ENCODE measurements at places on chromosomes 12 and 14.
A peak's percentile ranks its signal among the peaks of the same experiment; 100 is the strongest.

GRCh38 chr14:51805541-51805940 is 54.9 kb upstream of the GNG2 start:
- DNase-seq, result no peak

GRCh38 chr12:64714551-64714968 is 44.6 kb downstream of the GNS start:
- DNase-seq, result no peak

- DNase-seq, result no peak
Observed at GRCh38 chr14:85195872-85196477, 334.0 kb upstream of the FLRT2 start.

- DNase-seq, result no peak
Observed at GRCh38 chr14:81834308-81834707, 300.7 kb upstream of the SEL1L start.

DNA sequence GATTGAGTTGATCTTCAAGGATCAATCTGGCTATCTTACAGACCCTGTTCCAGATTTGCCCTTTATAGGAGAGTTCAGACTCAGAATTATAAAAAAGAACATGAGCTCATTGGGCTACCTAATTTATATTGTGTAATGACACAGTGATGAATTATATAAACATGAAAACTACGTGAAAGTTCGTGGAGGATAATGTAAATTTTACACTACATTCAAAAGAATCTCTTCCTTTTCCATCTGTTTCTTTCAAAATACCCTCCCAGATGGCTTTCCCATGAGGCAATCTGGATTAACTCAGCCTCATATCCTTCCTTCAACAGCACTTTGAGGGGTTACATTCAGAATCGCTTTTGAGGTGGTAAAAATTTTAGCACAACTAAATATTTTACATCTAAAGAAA is 129.3 kb downstream of the HMGA2 start:
- DNase-seq, result no peak

GRCh38 chr12:94614288-94614721 is 36.1 kb downstream of the TMCC3 start:
- DNase-seq, result no peak

DNA sequence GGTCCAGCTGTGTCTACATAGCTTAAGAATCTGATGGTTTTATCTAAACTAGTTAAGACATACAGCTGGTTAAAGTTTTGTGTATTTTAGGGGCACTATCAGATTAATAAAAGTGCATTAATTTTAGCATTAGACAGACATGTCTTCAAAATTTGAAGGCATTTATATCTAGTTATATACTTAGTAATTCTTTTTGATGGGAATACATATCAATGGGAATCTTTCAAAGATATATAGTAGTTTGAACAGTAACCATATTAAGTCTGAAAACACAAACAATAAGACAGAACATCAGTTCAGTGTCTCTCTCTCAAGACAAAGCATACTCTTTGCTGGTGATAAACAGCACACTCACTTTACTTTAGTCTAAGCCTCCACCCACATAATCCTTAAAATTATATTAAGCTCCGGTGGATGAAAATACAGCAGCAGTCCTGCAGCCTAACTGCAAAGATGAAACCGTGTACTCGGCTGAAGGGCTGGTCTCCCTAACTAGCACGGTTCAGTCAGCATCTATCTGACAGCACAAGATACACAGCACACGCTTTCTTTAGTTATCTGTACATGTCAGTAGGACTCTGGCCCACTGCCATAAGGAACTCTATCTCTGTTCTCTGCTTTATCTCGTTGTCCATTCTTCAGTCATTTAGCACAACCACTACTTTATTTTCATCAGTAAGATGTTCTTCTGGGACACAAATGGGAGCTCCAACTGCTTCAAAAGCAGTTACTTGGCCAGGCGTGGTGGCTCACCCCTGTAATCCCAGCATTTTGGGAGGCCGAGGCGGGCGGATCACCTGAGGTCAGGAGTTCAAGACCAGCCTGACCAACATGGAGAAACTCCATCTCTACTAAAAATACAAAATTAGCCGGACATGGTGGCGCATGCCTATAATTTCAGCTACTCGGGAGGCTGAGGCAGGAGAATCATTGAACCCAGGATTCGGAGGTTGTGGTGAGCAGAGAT is 80.5 kb downstream of the MED13L start:
- DNase-seq, result no peak

GRCh38 chr14:57161583-57162234 is 107.0 kb downstream of the EXOC5 start:
- no peak for DNase-seq

DNA sequence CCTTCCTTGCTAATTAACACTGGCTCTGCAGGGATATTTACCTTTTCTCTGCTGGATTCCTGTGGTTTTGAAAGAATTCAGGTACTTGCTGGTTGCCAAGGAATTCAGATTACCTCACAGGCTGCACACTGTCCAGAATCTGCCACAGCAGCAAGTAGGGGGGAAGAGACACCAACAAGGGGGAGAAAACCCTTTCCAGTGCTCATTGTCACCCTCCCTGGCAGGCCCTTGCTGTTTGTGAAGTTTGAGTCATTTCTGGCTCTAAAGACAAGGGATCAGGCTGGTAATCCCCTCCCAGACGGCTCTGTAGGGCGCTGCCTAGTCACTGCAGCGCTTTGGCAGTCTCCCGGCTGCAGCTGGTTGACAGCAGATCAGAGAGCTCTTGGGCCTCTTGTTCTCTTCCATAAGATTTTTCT is 50.8 kb downstream of the TTLL5 start:
- DNase-seq, result no peak

DNA sequence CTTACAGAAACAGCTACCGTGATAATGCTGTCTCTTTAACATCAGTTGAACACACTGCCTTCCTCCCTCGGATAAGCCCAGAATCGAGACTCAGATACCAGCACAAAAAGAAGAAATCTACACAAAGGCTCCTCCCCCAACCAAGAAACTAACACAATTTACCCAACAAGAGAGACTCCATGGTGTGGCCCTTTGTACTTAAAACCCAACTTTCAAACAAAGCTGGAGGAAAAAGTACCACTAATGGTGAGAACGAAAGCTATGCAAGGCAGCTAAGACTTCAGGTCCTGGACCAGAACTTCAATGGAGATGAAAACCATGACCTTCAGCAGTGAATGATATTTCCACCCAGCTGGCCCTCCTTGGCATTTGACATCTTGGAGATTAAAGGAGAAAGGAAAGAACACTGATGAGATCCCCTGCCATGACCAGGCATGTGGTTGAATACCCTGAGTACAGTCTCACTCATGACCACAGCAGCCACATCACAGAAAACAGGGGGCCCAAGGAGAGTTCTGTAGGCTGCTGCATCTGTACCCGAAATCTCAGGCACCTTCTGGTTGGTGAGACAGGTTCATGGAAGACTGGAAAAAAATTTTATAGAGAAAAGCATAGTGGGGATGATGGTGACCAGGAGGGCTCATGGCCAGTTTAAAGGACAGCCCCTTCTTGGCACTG is 36.7 kb downstream of the RBM19 start:
- no peak for DNase-seq

- DNase-seq, result no peak
Observed at GRCh38 chr12:51399891-51400290, 8.7 kb upstream of the GALNT6 start.

GRCh38 chr12:20260851-20261250 is 107.5 kb upstream of the PDE3A start:
- DNase-seq, result no peak

- DNase-seq, result no peak
Observed at GRCh38 chr12:42442888-42443287, 116.9 kb downstream of the PPHLN1 start.

DNA sequence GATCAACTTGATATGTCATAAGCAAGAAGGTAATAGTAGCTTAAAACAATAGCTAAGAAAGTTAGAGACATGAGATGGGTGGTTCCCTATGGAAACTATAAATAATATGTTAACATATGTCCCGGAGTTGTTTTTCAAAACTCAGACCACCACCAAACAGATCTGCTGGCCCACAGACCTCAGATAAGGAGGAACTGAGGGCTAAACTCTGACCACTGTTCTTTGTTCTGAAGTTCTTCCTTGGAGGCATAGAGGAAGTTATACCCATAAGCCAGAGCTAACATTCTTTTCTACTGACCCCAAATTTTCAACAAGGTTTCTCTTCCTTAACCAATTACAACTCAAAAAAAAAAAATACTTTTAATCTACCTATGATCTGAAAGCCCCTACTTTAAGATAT is 156.1 kb upstream of the FSCB start:
- no peak for DNase-seq

DNA sequence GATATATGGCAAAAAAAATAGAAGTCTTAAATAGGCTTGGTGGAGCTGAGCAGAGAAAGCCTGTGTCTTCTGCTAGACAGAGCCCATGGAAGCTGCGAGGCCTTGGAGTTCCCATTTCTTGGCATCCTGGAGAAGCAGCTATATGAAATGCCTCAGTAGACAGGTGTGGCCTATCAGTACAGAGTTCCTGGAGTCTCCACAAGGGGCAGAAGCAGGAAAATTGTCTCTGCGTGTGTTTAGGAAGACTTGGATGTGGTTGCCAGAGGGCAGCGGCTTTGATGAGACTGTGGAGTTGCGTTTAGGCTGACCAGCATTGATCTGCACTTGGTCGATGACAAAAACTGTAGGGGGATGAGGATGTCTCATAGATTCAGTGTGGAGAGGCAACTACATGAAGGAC is 334.5 kb upstream of the SEL1L start:
- DNase-seq, result no peak

DNA sequence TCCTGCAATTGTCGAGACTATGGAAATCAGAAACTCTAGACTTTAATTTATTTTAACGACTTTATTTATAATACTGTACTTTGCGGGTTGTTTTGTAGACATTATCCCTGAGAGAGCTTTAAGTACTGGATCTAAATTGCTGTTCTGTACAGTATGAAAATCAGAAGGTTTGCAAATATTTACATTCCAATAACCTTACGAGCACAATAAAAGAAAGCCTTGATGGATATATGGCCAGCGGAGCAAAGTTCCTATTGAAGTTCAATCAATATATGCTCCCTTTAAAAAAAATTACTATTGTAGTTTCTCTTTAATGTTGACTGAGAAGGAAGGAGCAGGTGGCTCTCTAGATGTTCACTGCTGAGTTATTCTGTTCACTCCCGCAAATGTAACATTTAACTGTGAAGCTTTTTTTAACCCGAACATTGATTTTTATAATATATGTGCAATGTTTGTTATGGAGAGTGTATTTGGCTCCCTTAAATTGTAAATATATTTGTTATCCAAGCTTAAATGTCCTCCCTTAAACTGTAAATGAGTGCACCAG is 235.3 kb downstream of the PLCZ1 start:
- no peak for DNase-seq

GRCh38 chr14:99517643-99518381 is 36.6 kb downstream of the CCNK start:
- no peak for DNase-seq

- DNase-seq, result no peak
Observed at GRCh38 chr12:40171501-40171900, 53.3 kb upstream of the LRRK2 start.

- DNase-seq, result no peak
Observed at GRCh38 chr12:66929121-66929520, 250.2 kb upstream of the GRIP1 start.

GRCh38 chr14:71497645-71498086 is 434.6 kb upstream of the RGS6 start:
- DNase-seq, result no peak

DNA sequence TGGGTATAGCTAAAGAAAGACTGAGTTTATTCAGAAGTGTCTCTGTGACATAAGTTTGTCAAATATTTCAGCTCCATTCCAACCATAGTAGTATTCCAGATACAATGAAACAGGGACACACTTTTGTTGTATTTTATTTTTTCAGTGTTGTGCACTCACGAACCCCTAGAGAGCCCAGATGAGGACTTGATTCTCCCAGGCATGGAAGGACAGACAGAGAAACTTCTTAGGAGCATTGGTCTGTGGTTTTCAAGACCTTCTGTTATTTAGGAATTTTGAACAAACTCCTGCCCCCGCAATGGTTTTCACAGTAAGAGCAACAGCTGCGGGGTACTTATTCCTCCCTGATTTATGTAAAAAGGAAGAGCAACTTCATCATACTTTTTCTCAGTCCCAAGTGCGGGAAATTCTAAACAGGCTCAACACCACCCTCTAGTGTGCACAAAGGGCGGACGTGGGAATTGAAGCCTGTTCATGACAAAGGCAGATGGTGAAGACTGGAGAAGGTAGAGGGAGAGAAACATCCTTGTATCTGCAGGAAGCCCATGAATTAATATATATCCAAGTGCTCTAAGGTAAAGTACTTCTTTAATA is 147.6 kb downstream of the PAH start:
- peak; percentile 8 for DNase-seq

DNA sequence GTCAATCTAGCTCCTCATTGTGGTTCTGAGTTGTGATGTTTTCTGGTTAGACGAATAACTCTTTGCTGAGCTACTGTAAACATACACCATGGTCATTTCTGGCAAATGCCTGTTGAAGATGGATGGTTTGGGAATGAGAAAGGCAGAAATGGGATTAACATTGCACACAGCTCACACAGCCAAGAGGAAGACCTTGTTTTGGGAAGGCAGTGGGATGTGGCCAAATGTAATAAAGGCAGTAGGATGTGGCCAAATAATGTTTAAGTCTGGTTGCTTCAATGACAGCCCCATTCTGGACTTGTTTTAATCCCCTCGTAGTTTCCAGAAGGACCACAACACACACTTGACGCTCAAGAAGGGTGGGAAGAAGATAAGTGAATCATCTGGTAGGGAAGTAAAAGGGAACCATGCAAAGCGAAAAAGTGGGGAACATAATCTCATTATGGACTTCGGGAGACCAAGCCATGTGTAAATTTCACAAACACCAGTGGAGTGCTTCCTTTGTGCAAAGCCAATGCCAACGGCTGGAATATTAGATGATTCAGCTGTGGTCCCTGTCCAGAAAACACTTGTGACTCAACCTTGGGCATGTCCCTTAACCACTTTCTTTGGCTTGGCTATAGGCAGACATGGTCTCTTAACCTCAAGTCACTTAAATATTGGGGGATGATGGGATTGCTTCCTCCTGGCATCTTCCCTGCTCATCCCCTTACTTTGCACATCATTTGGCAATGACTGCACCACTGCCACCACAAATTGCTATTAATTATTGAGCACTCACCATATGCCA is 284.4 kb upstream of the CRY1 start:
- no peak for DNase-seq

DNA sequence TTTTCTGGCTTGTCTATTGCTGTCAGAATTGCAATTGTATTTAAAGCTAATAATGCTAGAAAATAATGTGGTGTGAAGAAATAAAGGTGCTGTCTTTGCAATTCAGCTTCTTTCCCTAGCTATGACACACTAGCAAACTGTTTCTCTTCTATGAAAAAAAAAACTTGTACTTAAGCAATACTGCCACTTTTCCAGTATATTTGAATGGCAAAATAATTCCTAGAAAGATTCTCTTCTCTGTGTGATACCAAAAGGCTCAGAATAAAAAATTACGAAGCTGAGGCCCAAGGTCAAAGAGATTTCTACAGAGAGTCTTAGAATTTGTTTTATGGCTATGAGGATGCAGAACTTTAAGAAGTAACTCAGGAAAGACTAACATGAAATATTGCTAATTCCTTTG is 235.5 kb downstream of the ADAMTS20 start:
- no peak for DNase-seq

All from stimulated activated CD4-positive, alpha-beta T cell treated with anti-CD3 and anti-CD28 coated beads, Interleukin-4, amount 100 ng/mL, for 48 hours (primary cell).